ENCODE measurements at places on chromosomes 6 and 20.
A peak's percentile ranks its signal among the peaks of the same experiment; 100 is the strongest.

- DNase-seq, result no peak
These were observed 154.0 kb downstream of the TSHZ2 start for GRCh38 chr20:53126185-53126584.

DNA sequence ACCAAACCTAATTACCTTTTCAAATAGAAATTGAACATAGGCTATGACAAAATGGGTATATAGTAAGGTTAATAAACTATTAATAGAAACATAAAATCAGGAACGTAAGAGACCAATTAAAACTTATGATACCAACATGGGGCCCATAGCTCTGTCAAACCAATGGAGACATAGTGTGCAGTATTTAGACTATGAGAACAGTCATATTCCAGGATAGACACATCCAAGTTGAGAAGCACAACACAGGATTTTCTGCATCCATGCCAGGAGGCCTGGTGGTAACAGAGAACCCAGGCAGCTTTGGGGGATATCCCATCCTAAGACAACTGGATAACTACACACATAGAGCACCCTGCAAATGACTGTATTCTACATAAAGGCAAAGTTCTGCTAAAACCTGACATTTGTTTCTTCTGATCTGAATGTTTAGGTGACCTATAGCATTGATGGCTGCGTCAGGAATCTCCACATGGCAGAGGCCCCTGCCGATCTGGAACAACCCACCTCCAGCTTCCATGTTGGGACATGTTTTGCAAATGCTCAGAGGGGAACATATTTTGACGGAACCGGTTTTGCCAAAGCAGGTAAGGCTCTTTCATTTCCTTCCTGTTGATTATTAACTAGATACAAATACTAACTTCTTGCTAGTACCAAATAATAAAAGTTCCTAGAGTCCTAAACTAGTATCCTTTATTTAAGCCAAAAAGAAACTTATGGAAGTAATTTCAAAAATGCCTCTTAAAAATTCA, 202.7 kb downstream of the ARHGAP18 start:
- DNase-seq, result no peak

DNA sequence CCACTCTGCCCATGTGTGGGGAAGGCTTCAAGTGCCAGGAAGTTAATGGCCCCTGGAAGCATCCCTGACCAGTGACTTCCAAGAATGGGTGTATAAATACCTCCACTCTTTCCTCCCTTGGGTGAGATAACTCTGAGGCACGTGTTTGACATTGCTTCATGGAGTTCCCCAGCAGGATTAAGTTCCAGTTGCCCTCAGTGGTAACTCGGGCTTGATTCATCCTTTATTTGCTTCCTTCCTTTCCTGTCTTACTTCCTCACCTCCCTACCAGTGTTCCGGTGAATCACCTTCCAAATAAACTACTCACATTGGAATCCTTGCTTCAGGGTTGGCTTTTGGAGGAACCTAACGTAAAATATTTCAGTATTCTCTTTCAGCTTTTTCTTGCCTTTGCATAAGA, 84.6 kb upstream of the JAG1 start:
- DNase-seq, result no peak

- DNase-seq, result peak; percentile 84
These were observed at the start of gene STMN3 for GRCh38 chr20:63653041-63653973. STMN3 (minus strand) TSS chr20:63653424; CDS start chr20:63653345, 79 bp downstream.

DNA sequence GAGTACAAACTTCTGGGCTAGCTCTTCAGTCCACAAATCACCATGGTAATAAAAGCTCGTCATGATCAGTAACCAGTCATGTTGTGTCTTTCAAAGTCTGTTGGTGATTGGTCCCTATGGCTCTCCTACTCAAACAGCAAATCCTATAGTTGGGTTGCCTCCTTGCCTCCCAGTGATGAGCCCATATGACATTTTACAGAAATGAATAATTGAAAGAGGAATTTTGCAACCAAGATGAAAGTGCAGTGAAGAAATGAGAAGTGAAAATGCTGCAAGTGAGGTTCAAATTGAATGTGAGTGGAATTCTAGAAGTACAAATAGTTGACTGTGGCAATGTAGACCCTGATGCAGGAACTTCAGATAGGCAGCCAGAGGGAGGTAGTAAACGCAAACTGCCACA, 5.1 kb upstream of the SIRPD start:
- peak; percentile 75 for DNase-seq

DNA sequence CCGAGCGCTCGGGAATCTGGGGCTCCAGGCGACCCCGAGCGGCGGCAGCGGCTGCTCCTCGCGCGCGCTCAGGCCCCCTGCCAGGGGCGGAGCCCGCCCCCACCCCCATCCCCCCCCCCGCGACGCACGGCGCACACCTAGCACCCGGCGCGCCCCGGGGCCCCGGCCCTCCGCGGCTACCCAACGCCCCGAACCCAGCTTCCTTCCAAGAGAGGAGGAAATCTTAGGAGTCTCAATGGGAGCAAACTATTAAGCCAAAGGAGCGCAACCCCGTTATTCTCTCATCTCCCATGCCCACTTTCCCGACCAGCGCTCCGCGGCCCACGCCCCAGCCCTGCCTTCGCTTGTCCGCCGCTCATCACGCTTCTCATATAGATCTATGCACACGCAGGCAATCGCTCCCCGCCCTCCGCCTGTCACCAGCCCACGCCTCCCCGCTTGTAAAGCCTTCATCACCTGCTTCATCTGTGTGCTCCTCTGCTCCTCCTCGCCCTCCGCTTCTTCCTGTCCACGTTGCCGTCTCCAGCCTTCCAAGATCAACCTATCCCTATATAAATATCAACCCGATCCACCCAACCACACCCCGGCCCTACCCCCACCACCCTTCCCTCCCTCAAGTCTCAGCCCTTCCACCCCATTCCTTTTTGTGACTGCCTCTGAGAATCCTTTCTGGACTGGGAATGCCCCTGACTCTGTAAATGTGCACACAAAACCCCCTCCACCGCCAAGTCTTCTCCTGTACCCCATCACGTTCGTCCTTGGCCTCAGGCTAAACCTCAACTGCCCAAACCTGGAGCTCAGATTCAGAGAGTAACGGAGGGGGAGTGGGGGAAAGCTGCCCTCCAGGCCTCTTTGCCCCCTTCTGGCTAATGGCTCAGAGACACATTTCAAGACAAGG, at the start of gene DLK2:
Gene DLK2 (minus strand): TSS at position 18 of the 898 bp plus-strand sequence. CDS start 723 bp downstream, outside the sequence.
- peak; percentile 35 for DNase-seq

DNA sequence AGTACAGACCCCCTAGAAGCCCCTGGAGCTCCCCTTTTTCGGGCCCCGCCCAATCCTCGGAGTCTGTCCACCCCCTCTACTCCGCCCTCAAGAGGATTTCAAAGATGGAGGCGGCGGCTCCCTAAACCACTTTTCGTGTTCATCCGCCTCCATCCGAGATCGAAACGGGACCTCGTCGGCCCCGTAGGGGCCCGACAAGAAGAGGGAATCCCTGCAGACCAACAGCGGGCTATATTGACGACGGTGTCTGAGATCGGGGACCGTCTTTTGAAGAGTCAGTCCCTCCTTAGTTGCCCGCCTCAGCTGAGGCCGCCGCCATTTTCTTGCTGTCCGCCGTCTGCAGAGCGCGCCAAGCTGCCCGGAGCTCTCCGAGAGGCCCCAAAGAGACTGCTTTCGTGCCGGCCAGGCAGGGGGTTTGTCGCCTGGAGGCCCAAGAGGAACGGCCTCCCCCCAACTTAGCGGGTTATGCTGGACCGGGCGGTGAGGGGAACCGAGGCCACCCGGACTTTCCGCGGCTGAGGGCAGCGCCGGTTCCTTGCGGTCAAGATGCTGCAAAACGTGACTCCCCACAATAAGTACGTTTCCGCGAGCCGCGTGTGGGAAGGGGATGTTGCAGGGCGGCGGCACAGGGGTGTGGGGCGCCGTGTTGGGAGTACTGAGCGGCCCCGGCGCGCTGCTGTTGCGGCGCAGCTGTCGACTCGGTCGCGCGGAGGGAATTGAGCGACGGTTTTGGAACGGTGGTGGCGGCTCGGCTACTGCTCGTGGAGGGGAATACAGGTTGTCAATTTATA, 4.2 kb downstream of the BRD2 start:
- DNase-seq, result peak; percentile 62

DNA sequence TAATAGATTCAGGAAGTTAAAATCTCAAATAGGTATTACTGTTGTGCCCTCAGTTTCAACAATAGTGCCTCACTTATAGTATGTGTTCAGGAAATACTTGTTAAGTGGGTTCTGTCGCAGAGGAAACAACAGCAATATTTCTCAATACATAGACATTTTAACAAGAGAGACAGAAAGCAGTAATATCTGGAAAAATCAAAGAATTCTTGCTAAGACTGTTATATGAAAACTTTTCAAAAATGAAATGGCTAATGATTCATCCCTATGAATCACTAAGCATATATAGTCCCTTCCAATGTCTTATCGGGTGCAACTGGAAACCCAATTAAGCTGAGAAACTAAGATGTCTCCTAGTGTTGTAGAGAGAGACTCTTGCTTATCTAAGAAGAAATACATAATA, 668.9 kb downstream of the TFAP2A start:
- DNase-seq, result no peak

DNA sequence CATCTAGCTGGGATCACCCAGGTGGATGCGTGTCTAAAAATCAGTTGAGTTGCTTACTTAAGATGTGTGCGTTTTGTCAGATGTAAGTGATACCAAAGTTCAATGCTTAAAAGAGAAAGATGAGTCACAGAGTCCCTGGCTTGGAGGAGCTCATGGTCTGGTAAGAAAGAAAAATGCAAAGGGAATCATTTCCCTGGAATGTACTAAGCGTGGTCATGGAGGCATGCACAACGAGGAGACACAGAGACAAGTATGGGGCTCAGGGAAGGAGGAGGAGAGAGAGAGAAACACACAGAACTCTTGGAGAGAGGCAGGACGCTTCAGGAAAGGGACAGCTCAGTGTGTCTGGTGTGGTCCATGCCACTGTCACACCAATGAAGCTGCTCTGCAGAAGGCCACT, 186.9 kb upstream of the GMDS start:
- no peak for DNase-seq

GRCh38 chr20:59748619-59749191, 144.4 kb downstream of the PHACTR3 start:
- no peak for DNase-seq

- no peak for DNase-seq
These were observed 33.4 kb upstream of the PRIM2 start for GRCh38 chr6:57283911-57284455.

- no peak for DNase-seq
These were observed 198.5 kb downstream of the CDH4 start for GRCh38 chr20:61450549-61450948.

- DNase-seq, result no peak
These were observed 50.0 kb upstream of the PLEKHG1 start for GRCh38 chr6:150549674-150550101.

- no peak for DNase-seq
These were observed 40.8 kb upstream of the ZNFX1 start for GRCh38 chr20:49318430-49319207.

DNA sequence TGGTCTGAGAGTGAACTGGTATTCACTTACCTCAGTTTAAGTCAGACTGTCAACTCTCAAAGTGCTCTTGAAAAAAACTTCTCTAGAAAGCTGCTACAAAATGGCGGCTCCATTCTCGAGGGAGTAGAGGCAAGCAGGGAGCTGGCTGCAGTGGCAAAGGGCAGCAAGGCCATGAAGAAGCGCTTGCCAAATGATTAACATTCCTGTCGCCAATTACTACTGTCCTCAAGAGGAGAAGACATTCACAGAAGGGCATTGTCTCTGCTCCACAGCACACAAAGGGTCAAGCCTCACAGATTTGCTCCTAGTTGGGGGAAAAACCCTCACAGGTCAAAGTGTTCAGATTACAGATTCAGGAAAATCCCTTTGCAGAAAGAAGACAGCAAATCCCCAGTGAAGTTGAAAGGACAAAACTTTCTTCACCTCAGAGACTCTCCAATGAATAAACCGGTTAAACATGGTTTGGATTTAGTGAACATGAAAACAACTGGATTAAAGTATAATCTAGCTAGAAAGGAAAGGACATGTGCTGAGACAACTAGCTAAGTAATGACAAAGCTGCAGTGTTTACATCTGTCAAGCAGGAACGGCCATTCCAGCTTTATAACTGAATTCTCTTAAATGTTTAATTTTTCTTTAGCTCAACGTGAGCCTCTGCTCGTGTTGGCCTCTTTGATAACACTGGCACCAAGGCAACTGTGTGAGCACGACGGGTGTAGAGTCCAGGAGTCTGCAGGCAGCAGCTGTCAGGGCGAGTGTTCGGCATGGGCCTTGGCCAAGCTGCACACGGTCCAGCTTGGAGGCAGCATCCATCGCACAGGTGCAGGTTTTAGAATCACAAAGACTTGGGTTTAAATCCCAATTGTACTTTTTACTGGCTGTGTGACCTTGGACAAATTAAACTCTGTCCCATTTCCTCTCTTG, 37.6 kb downstream of the NR2E1 start:
- no peak for DNase-seq

DNA sequence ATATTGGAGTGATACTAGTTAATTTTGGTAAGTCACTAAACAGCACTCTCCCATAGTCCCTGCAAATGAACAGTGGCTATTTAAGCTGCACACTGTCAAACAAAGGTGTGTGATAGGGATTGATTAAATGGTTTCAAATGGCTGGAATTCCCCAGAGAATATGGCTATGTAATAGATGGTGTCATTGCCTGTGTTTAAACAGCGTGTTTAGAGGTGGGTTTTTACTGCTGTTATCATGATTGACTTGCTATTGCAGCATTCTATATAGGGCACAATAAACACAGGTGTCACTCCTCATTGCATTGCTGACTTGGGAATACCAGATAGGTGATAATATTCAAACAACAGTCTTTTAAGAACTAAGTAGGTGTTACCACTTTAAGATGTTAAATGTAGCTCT, 171.7 kb upstream of the MAN1A1 start:
- no peak for DNase-seq

GRCh38 chr6:108156180-108156937, 9.5 kb upstream of the NR2E1 start:
- no peak for DNase-seq

DNA sequence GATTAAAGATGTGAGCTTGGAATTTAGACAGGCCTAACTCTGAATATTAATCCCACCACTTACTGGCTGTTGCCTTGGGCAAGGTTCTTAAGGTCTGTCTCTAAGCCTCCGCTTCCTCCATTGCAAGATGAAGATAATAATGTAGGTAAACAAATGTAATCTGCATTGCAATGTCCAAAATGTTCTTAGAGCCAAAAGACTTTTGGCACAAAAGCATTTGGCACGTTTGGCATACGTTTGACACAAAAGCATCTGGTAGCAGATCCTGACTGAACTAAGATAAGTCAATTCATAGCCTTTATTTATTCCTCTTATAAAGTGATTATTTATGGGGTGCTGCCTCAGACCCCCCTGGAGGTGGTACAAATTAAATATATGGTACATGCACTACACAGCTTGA, 229.9 kb upstream of the STXBP5 start:
- DNase-seq, result no peak

- DNase-seq, result peak; percentile 36
These were observed 63.0 kb upstream of the CD2AP start for GRCh38 chr6:47414423-47415167.

GRCh38 chr20:60921022-60921622, 330.9 kb upstream of the CDH4 start:
- no peak for DNase-seq

Data from suppressor macrophage (primary cell).